ENCODE measurements at places on chromosomes 2 and 18.

GRCh38 chr2:199692489-199692888, 158.5 kb downstream of the FTCDNL1 start:
- no peak for DNase-seq

GRCh38 chr18:78984941-78985784, 5.5 kb downstream of the SALL3 start:
- DNase-seq, result peak; percentile 37

DNA sequence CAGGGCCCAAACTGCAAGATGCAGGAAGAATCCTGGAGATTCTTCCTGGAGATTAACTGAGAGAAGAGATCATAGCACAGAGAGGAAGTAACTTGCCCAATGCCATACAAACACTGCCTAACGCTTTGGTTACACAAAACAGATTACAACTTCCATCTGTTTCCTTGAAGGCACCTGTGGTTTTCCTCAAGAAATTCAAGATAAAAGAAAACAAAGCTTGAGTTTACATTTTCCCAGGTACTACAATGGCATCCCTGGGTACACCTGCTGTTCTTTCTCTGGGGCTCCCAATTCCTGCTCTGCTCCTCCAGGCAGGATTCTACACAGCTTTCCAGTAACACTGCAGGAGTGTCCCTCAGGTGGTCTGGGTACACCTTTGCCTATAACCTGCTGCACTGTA, 781.9 kb upstream of the ID2 start:
- no peak for DNase-seq

- no peak for DNase-seq
Observed at GRCh38 chr2:163264341-163264740, 425.8 kb upstream of the KCNH7 start.

GRCh38 chr2:21314322-21314835, 190.6 kb downstream of the TDRD15 start:
- no peak for DNase-seq

DNA sequence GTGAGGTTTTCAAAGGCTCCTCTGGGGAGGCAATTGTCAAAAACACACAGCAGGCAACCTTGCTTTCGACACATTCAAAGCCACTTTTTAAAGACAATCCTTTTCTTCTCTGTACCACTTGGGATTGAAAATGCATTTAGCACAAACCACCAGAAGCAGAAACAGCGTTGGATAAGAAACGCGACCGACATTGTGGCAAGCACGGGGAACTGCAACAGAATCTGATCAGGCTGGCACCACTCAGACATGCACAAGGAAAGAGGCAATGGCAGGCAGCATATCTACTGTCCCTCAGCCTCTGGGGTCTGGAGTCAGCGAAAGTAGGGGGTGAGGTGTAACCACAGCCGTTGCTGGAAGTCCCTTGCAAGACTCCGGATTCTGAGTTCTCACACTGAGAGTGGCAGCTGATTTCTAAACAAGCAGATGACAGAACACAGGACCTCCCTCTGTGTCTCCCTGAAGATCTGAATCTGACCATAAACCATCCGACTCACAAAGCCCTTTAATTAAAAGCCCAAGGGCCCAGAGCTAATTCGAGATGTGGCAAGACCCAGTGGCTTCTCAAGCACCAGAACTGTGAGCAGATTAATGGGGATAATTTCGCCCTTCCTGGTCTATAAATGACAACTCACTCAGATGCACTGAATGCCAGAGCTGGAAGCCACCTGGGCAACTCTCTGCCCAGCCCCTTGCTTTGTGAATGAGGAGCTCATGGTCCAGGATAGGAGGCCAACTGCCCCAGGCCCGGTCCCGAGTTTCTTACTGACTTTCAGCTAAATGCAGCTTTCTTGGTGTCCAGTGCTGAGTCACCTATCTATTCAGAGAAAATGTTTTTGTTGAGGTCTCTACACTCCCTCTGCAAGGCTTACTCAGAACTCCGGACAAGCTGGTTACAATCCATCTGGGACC, 29.6 kb downstream of the CYRIA start:
- DNase-seq, result no peak

- no peak for DNase-seq
Observed at GRCh38 chr2:237877576-237878307, 18.3 kb downstream of the RAMP1 start.

DNA sequence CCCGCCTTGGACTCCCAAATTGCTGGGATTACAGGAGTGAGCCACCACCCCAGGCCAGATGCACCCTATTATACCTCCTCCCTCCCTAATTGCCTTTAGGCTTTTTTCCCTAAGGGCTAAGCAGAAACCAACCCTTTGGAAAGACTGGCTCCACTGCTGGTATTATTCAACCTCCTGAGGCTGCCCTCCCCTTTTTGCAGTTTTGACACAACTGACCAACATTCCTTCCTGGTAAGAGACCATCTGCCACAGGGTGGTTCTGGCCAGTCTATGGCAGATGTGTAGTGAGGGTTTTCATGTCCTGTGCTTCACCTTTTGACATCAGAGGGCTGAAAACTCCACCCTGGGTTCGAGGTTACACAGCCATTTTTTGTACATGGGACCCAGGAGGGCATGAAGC, 1785.3 kb upstream of the CELF4 start:
- no peak for DNase-seq

- no peak for DNase-seq
Observed at GRCh38 chr2:20444993-20445910, 1.6 kb upstream of the RHOB start.

- peak; percentile 7 for DNase-seq
Observed at GRCh38 chr2:223787358-223787757, 50.0 kb downstream of the AP1S3 start.

DNA sequence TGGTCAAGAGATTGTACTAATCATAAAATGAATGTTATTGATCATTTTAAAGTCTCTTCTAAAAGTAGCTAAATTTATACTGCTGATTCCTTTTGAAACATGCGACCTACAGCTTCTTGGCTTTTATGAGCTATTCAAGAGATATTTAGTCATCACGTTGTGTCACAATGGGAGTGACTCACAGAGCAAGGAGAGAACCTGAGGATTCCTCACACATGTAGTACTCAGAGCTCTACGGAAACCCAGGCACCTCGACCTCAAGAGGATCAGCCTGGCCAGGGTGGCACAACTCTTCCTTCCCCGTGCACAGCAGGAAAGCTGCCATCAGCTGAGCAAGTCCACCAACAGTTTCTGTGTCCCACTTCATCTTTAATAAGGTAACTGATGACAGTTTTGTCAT, at the start of gene DHRS9:
Gene DHRS9 (plus strand): TSS at position 223 of the 400 bp plus-strand sequence. CDS start 12,019 bp downstream, outside the sequence.
- peak; percentile 95 for DNase-seq

- DNase-seq, result no peak
Observed at GRCh38 chr2:106053581-106053980, 140.5 kb downstream of the UXS1 start.

DNA sequence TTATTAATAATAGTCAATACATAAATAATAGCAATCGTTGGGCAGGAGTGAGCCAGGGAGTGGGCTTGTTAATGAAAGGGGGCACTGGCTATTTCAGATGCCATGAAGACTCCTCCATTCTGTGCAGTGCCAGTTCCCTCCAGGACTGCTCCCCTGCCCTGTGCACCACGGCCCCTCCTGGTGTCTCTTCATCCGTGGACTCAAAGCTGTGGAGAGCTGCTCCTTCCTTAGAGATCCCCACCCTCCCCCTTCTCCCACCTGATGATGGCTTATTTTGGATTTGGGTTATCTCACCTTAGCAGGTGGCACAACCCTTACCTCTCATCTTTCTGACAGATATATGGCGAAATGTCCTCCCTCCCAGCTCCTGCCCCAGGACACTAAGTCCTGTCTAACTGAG, 3.1 kb upstream of the CELF4 start:
- DNase-seq, result no peak

- DNase-seq, result no peak
Observed at GRCh38 chr2:241947876-241948275, 78.3 kb downstream of the RTP5 start.

DNA sequence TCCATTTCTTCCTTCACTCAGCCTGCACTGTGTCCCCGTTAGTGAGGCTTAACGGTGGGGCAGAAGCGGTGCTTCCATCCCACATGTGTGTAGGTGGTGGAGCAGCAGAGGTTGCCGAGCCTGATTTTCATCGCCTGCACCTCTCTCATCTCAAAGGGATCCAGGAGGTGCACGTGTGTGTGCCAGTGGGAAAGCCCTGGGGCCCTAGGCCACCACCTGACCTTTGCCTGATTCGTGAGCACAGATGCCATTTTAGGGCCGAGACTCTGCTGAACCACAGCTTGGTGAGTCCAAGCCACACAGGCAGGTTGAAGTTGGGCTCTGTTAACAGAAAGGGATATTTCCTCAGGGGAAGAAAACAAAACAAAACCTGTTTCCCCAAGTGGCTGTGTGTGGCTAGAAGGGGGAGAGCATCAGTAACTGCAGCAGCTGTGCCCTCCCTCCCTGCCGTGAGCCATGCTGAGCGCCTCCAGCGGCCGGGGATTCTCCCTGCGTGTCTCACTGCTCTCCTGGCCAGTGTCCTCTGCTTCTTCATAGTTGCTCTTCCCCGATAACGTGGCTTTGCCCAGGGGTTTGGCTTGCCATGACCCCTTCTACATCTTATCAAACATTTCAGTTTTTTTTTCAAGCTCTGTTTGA, 81.5 kb downstream of the MAPRE2 start:
- no peak for DNase-seq

- DNase-seq, result no peak
Observed at GRCh38 chr2:158131483-158131912, 29.8 kb downstream of the UPP2 start.

GRCh38 chr2:173079973-173080860, 4.6 kb downstream of the MAP3K20 start:
- DNase-seq, result no peak

GRCh38 chr2:14602309-14602708, 30.2 kb upstream of the LRATD1 start:
- no peak for DNase-seq

DNA sequence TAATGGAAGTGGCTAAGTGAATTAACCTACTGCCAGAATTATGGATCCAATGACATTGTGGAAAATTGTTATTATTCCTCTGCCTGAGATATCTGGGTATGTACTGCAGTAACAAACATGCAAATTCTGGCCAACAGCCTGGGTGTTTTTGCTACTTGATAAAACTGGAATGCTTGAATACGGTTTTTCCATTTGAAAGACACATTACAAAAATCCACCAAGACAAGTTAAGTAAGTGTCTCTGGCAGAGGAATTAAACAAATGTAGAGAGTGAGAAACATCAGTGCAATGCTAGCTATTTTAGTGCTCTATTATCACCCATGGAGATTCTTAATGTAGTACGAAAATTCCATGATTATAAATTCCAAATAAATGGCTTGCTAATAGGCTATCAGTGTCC, 312.4 kb upstream of the MEIS1 start:
- DNase-seq, result no peak

GRCh38 chr2:70089983-70090525, 2.8 kb downstream of the PCBP1 start:
- peak; percentile 44 for DNase-seq

- DNase-seq, result no peak
Observed at GRCh38 chr2:139916822-139917221, 1136.6 kb upstream of the NXPH2 start.

DNA sequence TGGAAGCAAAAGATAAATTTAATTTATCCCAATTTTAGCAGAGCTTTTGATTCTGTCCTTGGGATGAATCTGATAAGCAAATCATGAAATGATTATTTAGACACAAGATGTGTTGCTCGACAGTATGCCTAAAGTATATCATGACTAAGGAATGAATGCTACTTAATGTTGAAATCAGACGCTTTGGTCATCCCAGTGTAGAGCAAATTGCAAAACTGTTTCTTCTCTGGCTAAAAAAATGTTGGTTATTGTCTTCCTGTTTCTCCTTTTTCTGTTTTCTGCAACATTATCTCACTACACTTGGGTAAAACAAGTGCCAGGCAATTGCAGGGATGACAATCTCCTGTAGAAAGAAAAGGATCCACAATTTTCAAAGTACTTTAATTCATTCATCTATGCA, 66.4 kb downstream of the BABAM2 start:
- DNase-seq, result peak; percentile 91

DNA sequence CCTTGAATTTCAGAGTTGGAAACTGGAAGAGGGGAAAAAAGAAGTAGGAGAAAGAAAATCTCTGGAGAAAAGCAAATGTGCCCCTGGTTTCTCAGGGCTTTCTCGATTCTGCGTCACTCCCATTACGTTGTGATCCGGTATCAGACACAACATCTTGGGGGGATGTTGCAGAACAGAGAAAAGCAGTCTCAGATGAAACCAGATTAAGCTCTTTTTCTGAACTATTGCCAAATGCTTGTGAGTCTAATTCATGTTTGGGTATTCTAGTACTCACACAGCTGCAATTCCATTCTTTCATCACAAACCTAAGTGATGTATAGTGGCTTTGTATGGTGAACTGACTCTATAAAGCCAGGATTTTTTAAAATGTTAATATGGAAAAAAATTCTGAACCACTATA, 233.2 kb downstream of the TCF4 start:
- peak; percentile 10 for DNase-seq

DNA sequence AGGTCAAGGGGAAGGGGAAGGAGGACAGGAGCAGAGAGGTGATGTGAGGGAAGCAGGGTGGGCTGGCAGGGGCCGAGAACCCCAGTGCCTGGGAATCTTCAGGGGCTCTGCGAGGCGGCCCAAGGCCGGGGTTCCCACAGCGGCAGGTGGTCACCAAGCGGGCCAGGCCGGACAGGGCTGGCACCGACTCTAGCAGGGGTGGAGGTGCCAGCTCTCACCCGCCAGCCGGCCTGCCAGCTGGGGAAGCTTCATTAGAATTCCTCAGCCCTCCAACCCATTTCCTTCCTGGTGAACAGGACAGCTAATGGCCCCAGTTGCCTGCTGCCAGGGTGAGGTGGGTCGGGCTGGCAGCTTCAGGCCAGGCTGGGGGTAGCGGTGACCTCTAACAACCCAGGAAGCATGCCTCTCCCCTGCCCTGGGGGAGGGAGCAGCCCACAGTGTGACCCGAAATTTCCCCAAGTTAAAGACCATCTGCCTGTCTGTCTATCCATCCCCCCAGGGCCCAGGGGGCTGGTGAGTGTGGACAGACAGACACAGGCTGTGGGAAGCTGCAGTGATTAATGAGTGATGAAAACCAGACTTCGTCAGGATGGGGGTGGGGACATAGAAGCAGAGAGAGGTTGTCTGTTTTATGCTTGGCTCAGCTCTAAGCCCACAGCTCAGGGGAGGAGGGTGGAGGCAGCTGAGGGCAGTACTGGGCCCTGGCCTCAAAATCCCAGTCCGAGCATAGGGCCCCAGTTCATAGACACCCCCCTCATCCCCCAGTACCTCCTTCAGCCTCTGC, 144.1 kb downstream of the ZFP36L2 start:
- no peak for DNase-seq

- no peak for DNase-seq
Observed at GRCh38 chr2:80971-81736, 34.8 kb upstream of the FAM110C start.

DNA sequence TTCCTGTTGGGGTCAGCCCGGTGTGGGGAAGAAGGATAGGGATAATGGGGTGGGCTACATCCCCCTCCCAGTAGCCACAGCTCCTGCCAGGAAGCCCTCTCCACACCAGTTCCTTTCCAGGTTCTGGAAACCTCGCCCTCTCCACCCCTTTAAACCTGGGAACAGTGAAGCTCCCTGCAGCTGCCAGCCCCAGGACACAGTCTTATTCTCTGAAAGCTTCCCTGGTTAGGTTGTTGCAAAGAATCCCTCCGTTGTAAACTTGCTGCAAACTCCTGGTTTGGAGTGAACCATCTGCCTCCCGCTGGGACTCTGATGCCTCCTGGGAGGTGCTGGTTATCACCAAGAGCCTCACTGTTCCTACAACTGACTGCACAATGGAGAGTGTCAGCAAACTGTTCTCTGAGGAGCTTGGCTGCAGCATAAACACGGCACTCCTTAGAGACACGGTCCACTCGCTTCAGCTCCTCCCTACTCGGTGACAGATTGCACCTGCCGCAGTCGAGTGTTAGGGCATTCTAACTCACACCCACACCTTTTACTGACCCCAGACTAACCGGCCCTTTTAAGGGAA, 261.8 kb upstream of the RAB6C start:
- DNase-seq, result no peak

All from inflammatory macrophage treated with lipopolysaccharide for 1 hour (primary cell).